ENCODE measurements at places on chromosomes 2 and 18.

GRCh38 chr2:198825534-198825933 lies 632.2 kb downstream of the SATB2 start:
- no peak for DNase-seq

DNA sequence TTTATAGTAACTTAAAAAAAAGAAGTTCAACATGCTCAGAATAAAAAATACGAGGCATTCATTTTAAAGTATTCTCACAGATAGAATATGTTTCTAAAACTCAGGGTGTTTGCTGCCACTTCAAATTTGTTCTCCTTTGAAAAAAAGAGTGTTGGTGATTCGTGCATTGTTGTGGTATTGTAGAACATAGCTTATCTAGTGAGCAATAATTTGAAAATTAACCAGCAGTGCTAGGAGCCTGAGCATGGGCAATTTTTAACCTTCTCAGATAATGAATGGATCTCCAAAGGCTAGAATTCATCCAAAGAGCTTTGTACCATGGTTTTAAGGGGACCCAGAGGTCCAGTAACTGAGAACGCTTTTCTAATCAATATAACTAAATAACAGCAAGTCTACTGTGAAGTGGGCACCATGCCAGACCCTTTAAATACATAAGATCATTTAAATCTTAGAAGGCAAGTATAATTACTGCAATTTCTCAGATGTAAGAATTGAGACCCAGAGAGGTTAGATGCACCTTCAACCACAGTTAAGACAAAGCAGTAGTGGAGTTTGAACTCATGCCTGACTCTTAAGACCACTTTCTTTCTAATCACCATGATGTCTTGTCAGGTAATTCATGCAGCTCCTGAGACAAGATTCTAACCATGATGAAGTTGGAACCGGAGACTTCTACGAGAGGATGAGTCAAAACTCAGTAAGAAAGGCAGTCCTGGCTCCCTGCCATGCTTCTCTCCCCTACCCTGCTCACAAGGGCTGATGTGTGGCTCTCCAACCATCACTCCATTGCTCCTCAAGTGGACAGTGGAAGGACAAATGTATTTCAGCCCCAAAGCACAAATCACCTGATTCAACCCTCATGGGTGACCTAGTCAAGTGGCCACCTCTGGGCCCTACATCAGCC lies 3.4 kb downstream of the CYRIA start:
- DNase-seq = no peak

DNA sequence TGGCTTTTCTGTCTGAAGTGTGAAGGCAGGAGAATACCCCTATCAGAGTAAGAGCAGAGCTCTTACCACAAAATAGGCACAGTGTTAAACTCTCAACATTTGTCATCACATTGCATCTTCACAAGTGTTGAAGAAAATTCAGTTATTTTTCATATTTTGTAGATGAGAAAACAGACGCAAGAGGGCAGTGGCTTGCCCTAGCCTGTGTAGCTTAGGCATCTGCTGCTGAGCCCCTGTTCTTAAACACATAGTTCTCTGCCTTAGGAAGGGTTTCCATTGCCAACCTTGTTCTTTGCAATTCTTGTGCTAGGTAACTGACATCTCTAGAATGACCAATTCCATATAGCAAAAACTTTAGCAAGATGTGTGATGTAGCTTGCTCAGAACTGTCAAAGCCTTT lies 112.7 kb upstream of the RMDN2 start:
- peak; percentile 39 for DNase-seq

GRCh38 chr2:226023383-226023782 lies 623.9 kb downstream of the NYAP2 start:
- DNase-seq = no peak

DNA sequence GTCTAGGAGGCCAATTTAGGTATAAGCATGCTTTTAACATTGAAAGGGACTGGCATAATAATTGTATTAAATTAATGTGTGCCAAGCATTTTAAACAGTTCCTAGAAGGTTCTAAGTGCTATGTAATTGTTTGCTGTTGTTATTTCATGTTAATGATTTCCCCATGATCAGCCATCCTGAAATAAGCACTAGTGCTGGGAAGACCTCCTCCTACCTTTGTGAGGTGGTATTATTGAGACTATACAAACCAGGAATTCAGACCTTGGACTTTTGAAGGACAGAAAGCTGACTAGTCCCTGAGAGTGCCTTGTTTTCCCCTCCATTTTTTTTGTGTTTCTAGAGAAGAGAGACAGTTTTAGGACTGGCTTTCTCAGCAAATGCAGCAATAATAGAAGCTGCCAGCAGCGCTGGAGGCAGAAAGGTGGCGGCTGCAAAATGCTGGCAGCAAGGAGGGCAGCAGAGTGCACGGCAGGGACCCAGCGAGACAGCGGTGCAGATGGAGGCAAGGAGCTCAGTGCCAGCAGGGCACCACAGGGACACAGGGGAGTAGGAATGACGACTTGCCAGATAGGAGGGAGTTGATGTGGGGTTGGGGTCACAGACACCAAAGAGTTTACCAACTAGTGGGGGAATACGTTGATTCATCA lies 25.3 kb downstream of the NABP1 start:
- no peak for DNase-seq
